ENCODE measurements at places on chromosomes 3 and 15. TPM values are rescaled to one million over a fixed set of nuclear protein-coding genes. Genes with fewer than 3 reads are reported as not detected.

CPLX3 gene
- polyA plus RNA-seq: not detected

- no peak overlapping the region for H3K4me3 ChIP-seq
- DNase-seq: no peak
- no peaks in the 10 kb centered on the region for H3K4me1 ChIP-seq
- H3K27me3 ChIP-seq: no peaks in the 10 kb centered on the region
- no peaks in the 10 kb centered on the region for H3K36me3 ChIP-seq
Observed at GRCh38 chr3:83438188-83438587, 1520.6 kb upstream of the CADM2 start.

- no peak for DNase-seq
- H3K27ac ChIP-seq: no peak overlapping the region
- no peaks in the 10 kb centered on the region for H3K36me3 ChIP-seq
- no peaks in the 10 kb centered on the region for H3K27me3 ChIP-seq
- no peaks in the 10 kb centered on the region for H3K4me1 ChIP-seq
Observed at GRCh38 chr3:155190691-155191090, 102.8 kb downstream of the STRIT1 start.

BLM gene
- 2.9 TPM for polyA plus RNA-seq

GRCh38 chr3:159928666-159929065 lies 60.0 kb upstream of the IL12A start:
- no peak overlapping the region for H3K4me3 ChIP-seq
- peak overlapping the region; percentile 51 for H3K27ac ChIP-seq
- no peaks in the 10 kb centered on the region for H3K27me3 ChIP-seq
- H3K36me3 ChIP-seq: no peaks in the 10 kb centered on the region

GRCh38 chr3:193489949-193490348 lies 64.7 kb downstream of the ATP13A4 start:
- no peaks in the 10 kb centered on the region for H3K4me1 ChIP-seq
- H3K27me3 ChIP-seq: no peaks in the 10 kb centered on the region
- no peak overlapping the region for H3K4me3 ChIP-seq
- no peaks in the 10 kb centered on the region for H3K36me3 ChIP-seq
- no peak for DNase-seq
- H3K27ac ChIP-seq: no peak overlapping the region

MOBP gene
- not detected for polyA plus RNA-seq

ZNF860 gene
- not detected for polyA plus RNA-seq

- H3K36me3 ChIP-seq: peaks cover 4% of the 10 kb centered on the region
- H3K4me1 ChIP-seq: no peaks in the 10 kb centered on the region
- no peak overlapping the region for H3K4me3 ChIP-seq
- H3K27me3 ChIP-seq: no peaks in the 10 kb centered on the region
Observed at GRCh38 chr15:29747837-29748417, 74.3 kb downstream of the TJP1 start.

DNA sequence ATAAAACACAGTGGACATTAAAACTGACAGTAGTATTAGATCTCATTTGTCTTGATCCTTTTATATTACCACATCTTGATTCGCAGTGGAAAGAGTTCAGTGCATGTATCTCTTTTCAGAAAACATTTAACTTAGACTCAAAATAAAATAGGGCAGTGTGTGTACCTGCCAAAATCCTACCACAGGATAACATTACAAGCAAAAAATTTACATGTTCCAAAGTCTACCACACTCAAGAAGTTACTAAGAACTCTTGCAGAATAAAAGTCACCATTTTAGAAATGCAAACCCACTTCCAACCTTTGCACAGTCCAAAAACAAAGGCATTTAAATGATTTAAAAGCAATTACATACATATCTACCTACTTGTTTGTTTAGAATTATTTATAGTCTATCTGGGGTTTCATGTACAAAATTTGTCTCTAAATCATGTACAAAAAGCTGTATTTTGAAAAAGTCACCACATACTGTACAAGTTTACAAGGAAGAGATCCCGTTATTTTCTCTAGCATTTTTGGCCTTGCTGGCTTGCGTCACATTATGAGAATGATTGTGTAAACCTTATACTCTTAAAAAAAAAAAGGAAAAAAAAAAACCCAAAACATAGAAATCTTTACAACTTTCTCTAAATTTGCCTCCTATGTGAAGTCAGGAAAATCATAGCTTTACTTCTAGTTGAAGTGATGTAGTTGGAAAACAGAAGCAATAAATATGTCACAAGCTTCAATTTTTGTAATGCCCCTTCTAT lies 153.8 kb downstream of the ADAM10 start:
- H3K27ac ChIP-seq: no peak overlapping the region
- H3K36me3 ChIP-seq: peaks cover 25% of the 10 kb centered on the region
- DNase-seq: no peak

GRCh38 chr3:190320594-190321362 lies 1.5 kb downstream of the CLDN1 start:
- DNase-seq: no peak
- no peak overlapping the region for H3K4me3 ChIP-seq
- H3K36me3 ChIP-seq: no peaks in the 10 kb centered on the region
- no peak overlapping the region for H3K27ac ChIP-seq

GRCh38 chr3:171606151-171606751 lies 146.0 kb upstream of the TNIK start:
- no peak overlapping the region for H3K27ac ChIP-seq
- H3K4me1 ChIP-seq: no peaks in the 10 kb centered on the region
- no peak for DNase-seq
- H3K27me3 ChIP-seq: no peaks in the 10 kb centered on the region
- H3K4me3 ChIP-seq: no peak overlapping the region
- H3K36me3 ChIP-seq: peaks cover 6% of the 10 kb centered on the region

DNA sequence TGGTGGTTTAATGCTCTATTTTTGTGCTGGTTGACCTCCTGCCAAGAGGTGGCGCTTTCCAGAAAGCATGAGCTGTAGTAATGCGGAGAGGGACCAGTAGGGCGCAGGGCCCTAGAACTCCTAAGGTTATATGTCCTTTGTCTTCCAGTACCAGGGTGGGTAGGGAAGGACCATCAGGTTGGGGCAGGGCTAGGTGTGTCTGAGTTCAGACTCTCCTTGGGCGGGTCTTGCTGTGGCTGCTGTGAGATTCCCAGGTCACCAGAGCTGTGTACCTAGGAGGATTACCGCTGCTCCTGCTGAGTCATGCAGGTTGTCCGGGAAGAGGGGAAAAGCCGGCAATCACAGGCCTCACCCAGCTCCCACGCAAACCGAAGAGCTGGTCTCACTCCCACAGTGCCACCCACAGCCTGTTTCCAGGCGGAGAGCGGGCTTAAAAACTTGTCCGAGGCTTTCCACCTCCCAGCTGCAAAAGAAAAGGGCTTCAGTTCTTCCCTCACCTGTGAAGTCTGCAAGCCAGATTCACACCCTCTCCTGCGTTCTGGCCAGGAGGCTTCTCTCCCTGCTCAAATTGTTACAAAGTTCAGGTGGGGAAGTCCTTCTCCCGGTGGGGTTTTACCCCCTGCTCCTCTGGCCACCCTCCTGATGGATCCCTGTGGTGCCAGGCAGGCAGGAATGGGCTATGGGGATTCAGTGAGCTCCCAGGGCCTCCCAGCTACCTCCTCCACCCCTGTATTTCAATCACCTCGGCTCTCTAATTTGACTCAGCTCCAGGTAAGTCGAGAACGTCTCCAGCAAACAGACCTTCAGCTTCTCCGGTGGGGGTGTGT lies 37.7 kb upstream of the BCHE start:
- no peak overlapping the region for H3K4me3 ChIP-seq
- no peak for DNase-seq
- no peak overlapping the region for H3K27ac ChIP-seq
- no peaks in the 10 kb centered on the region for H3K4me1 ChIP-seq
- H3K36me3 ChIP-seq: no peaks in the 10 kb centered on the region

MGLL gene
- 2.2 TPM for polyA plus RNA-seq

DNA sequence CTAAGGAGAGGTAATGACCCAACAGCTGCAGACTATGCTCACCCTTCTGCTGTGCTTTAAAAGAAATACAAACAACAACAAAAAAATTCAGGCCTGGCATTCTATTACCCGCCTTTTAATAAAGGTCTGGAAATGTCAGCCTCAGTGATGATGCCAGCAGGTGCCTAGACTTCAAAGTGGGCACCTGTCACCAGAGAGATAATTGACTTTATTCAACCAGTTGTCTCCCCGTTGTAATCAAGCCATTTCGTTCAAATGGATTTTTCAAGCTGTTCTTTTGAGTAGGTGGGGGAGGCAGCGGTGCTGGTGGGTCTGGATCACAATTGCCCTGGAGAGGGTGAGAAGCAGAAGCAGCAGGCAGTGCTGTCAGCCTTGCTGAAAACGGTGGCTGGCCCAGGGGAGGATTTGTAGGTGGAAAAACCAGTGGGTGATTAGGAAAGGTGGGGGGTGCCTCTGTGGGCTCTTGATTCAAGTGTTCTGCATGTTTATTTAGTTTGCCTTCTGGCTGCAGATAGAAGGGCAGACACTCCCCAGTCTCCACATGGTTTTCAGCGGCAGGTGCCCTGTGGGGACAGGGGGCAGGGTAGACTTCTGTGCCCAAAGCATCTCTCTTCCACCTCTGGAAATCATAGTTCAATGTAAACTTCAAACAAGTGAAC lies 300.2 kb upstream of the SLCO3A1 start:
- no peaks in the 10 kb centered on the region for H3K27me3 ChIP-seq
- H3K36me3 ChIP-seq: no peaks in the 10 kb centered on the region
- H3K4me1 ChIP-seq: peaks cover 12% of the 10 kb centered on the region
- H3K4me3 ChIP-seq: no peak overlapping the region
- DNase-seq: peak; percentile 10

DNA sequence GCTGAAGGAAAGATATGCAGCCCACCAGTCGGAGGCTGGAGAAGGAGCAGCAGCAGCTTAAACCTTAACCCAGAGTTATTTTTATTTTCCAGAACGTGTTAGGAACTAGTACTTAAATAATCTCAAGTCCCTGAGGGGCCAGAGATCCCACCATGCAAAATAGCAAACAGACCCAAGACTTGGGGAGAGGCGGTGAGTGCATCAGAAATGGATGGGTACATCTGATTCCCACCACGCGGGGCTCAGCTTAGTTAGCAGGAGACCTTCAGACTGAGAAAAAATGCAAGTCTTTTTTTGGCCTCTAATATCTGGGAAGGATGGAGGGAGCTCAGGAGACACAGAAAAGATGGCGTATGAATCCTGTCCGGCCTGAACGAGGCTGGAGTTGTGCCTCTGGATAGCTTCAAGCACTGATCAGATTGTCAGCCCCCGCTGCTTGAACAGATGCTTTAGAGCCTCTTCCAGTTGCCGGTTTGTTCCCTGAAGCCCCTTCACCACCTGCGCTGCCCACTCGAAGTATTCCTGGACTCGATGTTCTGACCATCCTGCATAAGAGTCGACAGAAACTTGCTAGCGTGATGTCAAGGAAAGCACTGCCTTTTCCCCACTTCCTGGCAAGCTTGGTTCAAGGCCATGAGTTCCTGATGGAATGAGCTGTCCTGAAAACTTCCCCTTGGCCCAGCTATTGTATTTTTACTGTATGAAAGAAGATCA lies 1.3 kb downstream of the HDDC3 start:
- no peaks in the 10 kb centered on the region for H3K36me3 ChIP-seq
- peak overlapping the region; percentile 60 for H3K27ac ChIP-seq
- H3K27me3 ChIP-seq: no peaks in the 10 kb centered on the region
- DNase-seq: no peak
- H3K4me1 ChIP-seq: peaks cover 35% of the 10 kb centered on the region
- H3K4me3 ChIP-seq: peak overlapping the region; percentile 89

IL17RB gene
- polyA plus RNA-seq: 0.16 TPM

GRCh38 chr3:132311841-132312240 lies 5.4 kb upstream of the ACP3 start:
- H3K36me3 ChIP-seq: no peaks in the 10 kb centered on the region
- no peak overlapping the region for H3K4me3 ChIP-seq
- H3K4me1 ChIP-seq: no peaks in the 10 kb centered on the region
- no peaks in the 10 kb centered on the region for H3K27me3 ChIP-seq
- no peak overlapping the region for H3K27ac ChIP-seq
- DNase-seq: no peak

- no peak for DNase-seq
- no peaks in the 10 kb centered on the region for H3K4me1 ChIP-seq
- no peaks in the 10 kb centered on the region for H3K27me3 ChIP-seq
- H3K36me3 ChIP-seq: no peaks in the 10 kb centered on the region
- H3K27ac ChIP-seq: no peak overlapping the region
Observed at GRCh38 chr3:191123946-191124345, 75.1 kb upstream of the OSTN start.

WNT7A gene
- polyA plus RNA-seq: not detected

GRCh38 chr15:94749811-94750617 lies 518.7 kb downstream of the MCTP2 start:
- H3K4me3 ChIP-seq: no peak overlapping the region
- H3K4me1 ChIP-seq: no peaks in the 10 kb centered on the region
- H3K27ac ChIP-seq: no peak overlapping the region
- no peaks in the 10 kb centered on the region for H3K36me3 ChIP-seq
- no peak for DNase-seq

GRCh38 chr15:28018291-28019044 lies 80.6 kb downstream of the OCA2 start:
- H3K27ac ChIP-seq: no peak overlapping the region
- no peaks in the 10 kb centered on the region for H3K36me3 ChIP-seq
- H3K27me3 ChIP-seq: no peaks in the 10 kb centered on the region
- no peak for DNase-seq
- no peak overlapping the region for H3K4me3 ChIP-seq

PSMD2 gene
- polyA plus RNA-seq: 382 TPM

- H3K4me1 ChIP-seq: no peaks in the 10 kb centered on the region
- H3K27me3 ChIP-seq: no peaks in the 10 kb centered on the region
- H3K36me3 ChIP-seq: no peaks in the 10 kb centered on the region
Observed at GRCh38 chr3:70800951-70801350, 488.5 kb upstream of the MDFIC2 start.

- no peak overlapping the region for H3K27ac ChIP-seq
- no peak overlapping the region for H3K4me3 ChIP-seq
- DNase-seq: no peak
- H3K36me3 ChIP-seq: peaks cover 88% of the 10 kb centered on the region
- no peaks in the 10 kb centered on the region for H3K27me3 ChIP-seq
Observed at GRCh38 chr3:130679218-130679617, 67.4 kb downstream of the PIK3R4 start.

GRCh38 chr3:66107855-66108254 lies 69.1 kb upstream of the MAGI1 start:
- DNase-seq: peak; percentile 73
- no peak overlapping the region for H3K4me3 ChIP-seq
- peaks cover 3% of the 10 kb centered on the region for H3K4me1 ChIP-seq
- peak overlapping the region; percentile 34 for H3K27ac ChIP-seq

DNA sequence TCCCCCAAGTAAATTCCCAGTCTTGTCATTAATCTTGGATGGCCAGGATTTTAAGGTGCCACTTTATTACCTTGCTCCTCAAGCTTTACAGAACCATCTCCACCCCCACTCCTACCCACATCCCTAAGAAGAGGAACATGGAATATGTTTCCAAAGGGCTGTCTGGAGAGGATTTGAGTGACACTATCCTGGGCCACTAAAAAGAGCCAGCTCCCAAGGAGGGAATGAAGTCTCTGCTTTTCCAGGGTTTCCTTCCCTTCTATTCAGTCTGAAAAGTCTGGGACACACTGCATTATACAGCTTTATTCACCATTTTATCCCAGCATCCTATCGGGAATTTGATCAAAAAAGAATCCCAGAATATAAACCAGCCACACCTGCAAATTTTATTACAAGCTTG lies 35.6 kb upstream of the MECOM start:
- no peak overlapping the region for H3K4me3 ChIP-seq
- no peak overlapping the region for H3K27ac ChIP-seq
- no peaks in the 10 kb centered on the region for H3K36me3 ChIP-seq
- no peaks in the 10 kb centered on the region for H3K4me1 ChIP-seq
- no peak for DNase-seq
- peaks cover 7% of the 10 kb centered on the region for H3K27me3 ChIP-seq

GOLGA8O gene
- polyA plus RNA-seq: 0.26 TPM

GRCh38 chr15:81084716-81085115 lies 49.4 kb upstream of the CFAP161 start:
- H3K27ac ChIP-seq: no peak overlapping the region
- H3K4me3 ChIP-seq: no peak overlapping the region
- no peaks in the 10 kb centered on the region for H3K27me3 ChIP-seq
- no peaks in the 10 kb centered on the region for H3K4me1 ChIP-seq
- no peak for DNase-seq
